Fibroblast of villous mesenchyme (primary cell): ENCODE measurements at places on chromosomes 4 and X. TPM values are rescaled to one million over a fixed set of nuclear protein-coding genes. Genes with fewer than 3 reads are reported as not detected.

Gene ZDHHC15
- under 0.01 TPM in 1 of 2 replicates, not detected in the other for total RNA-seq

GRCh38 chr4:188680004-188680666 lies 540.9 kb downstream of the TRIML1 start:
- no peak for DNase-seq

- DNase-seq = peak; percentile 7
Measured at GRCh38 chr4:73053974-73054480, 15.5 kb downstream of the COX18 start.

DNA sequence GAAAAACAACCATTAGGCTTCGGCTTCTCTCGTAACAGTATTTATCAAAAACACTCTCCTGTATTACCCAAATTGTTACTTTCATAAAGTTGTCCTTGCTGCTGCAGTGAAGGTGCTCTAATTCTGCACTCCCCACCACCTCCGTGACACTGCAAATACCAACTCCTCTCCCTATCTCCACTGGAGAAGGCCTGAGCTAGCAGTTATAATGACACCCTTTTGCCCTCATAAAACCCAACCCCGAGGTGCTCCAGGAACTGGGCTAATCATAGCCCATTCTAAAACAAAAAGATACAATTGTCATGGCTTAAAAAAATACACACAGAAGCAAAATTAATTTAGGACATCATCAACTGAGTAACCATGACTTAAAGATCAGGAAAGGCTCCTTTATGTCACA lies 59.2 kb downstream of the MAP7D2 start:
- no peak for DNase-seq

DNA sequence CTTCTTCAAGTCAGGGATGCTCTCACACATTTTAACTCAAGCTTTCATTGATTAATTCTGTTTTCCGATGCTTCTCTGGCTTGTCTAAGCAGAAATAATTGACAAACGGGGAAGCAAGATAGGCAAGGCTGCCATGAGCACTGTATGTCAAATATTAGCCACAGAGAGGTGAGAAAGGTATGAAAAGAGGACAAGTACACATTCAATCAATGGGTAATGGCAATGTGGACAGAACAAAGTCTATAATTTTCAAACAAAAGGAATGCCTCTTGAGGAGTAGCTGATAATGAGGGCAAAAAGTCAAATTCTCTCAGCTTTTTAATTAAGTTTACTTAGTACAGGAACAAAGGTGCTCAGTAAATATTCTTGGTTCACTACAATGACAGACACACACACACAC lies 19.6 kb downstream of the COX7B2 start:
- DNase-seq = no peak

DNA sequence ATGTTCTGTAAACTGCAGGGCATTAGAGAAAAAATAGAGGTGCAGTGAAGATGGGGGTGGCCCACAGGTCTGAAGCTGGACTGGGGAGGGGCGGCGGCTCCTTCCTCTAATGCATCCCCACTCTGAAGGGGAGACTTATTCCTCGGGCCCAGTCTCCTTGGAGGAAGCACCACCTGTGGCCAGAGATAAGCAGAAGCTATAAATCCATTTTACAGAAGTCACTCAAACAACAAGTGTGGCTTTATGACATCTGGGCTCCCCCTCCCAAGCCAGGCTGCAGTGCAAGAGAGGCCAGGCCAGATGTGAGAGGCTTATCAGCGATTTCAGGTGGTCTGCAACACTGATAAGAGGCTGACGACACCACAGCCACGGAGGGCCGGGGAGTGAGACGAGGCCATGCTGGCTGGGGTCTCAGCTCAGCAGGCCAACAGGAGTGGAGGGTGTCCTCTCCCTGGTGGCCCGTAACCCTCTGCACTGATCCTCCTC lies 15.8 kb downstream of the CYTL1 start:
- DNase-seq = no peak
